Hippocampal formation (tissue), 2 donors: ENCODE measurements at places on chromosomes 5 and 9.

DNA sequence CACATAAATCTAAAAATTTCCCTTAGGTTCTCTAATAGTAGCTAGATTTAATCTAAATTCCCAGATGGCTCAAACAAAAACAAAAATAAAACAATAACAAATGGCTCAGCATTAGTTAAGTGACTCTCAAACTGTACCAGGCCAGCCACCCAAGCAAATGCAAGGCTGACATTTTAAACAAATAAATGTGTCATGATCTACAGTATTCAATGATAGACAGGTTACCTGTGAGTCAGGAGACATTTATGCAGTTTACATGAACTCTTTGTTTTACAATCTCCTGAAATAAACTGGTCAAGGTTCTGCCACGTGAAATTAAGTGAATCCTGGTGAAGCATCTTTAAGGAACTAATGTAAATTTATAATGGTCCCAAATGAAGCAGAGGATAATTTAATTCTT lies 580.2 kb upstream of the PTPRD start:
- DNase-seq: no peak

GRCh38 chr9:130665431-130666392 lies 1.3 kb downstream of the PRDM12 start:
- DNase-seq: no peak

DNA sequence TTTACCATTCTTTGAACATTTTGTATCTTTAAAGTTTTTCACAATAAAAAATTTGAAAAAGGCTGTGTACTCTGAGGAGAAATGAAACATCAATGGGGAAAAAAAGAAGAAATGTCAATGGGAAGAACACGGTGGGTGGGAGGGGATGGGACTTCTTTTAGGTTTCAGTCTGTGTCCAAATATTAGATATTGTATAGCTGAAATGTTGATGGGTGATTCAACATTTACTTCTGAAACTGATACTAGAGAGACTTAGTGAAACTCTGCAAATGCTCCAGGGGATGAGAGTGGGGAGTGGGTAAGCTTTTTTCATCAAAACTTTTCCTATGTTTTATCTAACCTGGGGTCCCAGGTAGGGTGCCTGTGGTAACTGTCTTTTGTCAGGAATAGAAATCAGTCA lies 311.9 kb downstream of the MAN2A1 start:
- DNase-seq: no peak

- no peak for DNase-seq
These were observed 661.0 kb upstream of the C9orf72 start for GRCh38 chr9:28234133-28234893.

DNA sequence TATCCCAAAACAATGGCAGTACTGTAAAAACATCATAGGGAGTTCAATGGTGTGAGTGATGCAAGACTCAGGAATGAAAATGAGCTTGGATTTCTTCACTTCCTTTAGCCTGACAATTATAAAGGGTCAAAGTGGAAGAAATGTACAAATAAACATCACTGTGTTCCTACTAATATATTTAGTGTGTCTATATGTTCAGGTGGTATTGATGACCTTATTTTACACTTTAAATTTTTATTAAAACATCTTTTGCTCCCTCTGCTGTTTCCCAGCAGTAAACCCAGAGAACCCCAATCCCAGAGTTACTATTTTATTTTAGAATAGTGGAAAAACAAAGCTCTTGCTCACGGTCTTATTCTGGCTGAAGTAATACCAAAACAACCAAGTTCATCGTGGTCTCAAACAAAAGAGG lies 2.0 kb downstream of the LOX start:
- no peak for DNase-seq

DNA sequence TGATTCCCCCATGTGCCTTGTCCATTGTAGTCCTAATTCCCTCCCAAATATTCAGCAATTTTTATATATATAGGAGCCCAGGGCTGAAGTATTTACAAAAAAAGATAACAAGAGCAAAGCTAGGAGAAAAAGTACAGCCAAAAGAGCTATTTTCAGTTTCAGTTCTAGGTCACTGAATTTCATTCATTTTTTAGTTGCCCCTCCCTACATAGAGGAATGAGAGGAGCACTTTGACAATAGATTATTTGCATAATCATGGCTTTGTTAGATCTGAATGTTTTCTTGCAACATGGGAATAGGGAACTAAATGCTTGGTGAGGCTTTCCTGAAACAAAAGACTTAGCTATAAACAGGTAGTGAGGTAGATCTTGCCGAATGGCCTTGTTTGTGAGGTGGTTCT lies 15.3 kb upstream of the F2RL2 start:
- no peak for DNase-seq

- no peak for DNase-seq
These were observed 1646.6 kb downstream of the MAT2B start for GRCh38 chr5:165152058-165152457.

DNA sequence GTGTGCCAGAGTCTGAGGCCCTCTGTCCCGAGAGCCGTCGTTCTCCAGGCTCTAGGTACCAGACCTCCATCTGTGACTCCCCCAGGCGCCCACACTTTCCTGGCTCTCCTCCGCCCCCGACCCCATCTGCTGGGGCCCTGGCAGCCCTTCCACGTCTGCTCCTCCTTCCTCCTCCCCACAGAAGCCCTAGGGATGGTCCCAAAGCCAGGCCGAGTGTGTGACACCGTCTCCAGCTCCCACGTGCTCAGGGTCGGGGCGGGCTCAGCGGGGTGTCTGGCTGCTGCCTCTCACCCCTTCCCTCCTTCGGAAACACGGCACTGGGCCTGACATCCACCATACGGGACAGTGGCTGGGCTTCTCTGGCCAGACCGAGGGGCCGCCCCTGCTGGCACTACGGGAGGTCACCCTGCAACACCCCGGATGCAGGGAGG lies 20.5 kb upstream of the SLC6A19 start:
- no peak for DNase-seq

DNA sequence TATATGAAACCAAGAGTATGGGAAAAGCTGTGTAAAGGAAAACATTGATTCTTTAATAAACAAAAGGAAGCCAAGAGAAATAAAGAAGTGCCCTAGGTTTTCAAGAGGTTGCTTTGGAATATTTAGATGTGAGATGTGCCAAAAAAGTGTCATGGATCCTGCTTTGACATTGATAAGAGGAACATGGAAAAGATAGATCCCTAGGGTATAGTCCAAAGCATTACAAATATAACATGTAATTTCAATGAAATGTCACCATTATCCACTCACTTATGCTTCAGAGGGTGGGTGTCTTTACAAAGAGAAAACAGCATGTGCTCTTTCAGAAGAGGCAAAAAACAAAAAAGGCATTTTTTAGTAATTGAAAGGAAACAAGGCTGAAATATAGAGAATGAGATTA lies 1196.7 kb downstream of the EFNA5 start:
- no peak for DNase-seq

DNA sequence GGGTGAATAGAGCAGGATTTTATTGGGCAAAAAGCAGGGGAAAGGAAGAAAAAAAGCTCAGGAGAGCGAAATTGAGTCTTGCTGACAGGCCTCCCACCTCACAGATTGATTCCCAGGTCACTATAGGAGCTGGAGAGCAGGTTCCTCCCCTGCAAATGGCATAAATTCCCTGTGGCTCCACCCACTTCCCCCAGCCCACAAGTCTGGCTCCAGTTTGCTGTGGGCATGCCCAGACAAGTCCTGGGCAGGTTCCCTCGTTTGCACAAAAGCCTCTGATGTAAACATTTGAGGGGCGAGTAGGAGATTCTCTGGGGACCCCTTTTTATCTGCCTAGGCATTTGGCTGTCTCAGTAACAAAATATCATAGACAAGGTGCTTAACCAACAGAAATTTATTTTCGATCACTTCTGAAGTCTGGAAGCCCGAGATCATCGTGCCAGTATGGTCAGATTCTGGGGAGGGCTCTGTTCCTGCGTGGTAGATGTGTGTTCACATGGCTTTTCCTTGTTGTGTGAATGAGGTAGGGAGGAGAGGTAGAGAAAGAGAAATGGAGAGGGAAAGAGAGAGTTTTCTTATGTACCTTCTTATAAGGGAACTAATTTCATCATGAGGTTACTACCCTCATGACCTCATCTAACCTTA lies 614.5 kb downstream of the MAT2B start:
- DNase-seq: no peak

- DNase-seq: no peak
These were observed 150.6 kb downstream of the MCTP1 start for GRCh38 chr5:95134326-95134725.

GRCh38 chr9:136615631-136616306 lies 46.9 kb upstream of the EGFL7 start:
- no peak for DNase-seq

- no peak for DNase-seq
These were observed 16.1 kb downstream of the AHRR start for GRCh38 chr5:337563-338130.

DNA sequence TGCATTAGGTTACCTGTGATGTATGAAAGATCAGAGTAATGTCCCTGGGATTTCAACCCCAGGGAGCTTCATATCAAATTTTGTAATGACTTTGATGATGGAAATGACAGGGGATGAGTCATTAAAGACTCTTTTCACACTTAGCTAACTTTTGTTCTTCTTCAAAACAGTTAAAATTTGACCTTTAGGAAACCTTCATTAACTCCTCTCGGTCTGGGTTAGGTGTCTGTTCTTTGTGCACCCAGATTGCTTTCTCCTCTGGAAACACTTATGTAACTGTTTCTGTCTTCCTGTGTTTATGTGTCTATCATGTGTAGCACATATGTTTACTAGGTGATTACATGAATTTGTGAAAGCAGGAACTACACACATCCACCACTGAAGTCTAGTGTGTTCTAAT lies 1.6 kb downstream of the SRFBP1 start:
- DNase-seq: no peak
